ENCODE measurements at places on chromosomes 4 and X. TPM values are rescaled to one million over a fixed set of nuclear protein-coding genes. Genes with fewer than 3 reads are reported as not detected.

Gene PITX2
- 2.1 TPM for polyA plus RNA-seq

Gene WNK3
- polyA plus RNA-seq = 0.18 TPM

Gene CPE
- polyA plus RNA-seq = 19.9 TPM

Gene PDE5A
- 1.8 TPM for polyA plus RNA-seq

Gene FAT4
- polyA plus RNA-seq = 0.35 TPM

Gene SSX2
- polyA plus RNA-seq = not detected

Gene FREM3
- not detected for polyA plus RNA-seq

Gene SLC16A2
- polyA plus RNA-seq = 2.4 TPM

Gene DACH2
- 0.04 TPM for polyA plus RNA-seq

Gene OCRL
- 7.5 TPM for polyA plus RNA-seq

Gene GABRB1
- polyA plus RNA-seq = not detected

Gene CTAG2
- 2.8 TPM for polyA plus RNA-seq

Gene MAGEC3
- not detected for polyA plus RNA-seq

Gene TCEAL6
- not detected for polyA plus RNA-seq

Gene ADH1A
- not detected for polyA plus RNA-seq

Gene ALB
- polyA plus RNA-seq = 0.08 TPM

Gene DDX53
- polyA plus RNA-seq = not detected

Measured in esophagus (tissue), 2 donors.